Kasumi-1 (cell line): ENCODE measurements at places on chromosomes 3 and 15.

DNA sequence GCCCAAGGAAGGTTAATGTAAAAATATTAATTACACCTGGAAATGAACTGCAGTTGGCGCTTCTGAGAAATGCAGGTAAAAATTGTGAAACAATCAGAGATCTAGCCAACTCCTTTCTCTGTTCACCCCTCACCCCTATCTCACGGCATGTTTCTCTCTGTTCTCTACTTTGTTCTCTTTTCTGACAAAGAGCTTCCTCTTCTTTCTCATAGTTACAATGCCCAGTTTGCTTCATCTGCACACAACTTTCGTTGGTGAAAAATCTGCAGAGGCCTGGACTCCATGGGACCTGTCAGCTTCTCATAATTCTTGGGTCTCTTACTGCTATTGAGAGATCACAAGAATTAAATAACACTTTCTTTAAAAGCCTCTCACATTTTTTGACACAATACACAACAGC lies 212.9 kb upstream of the LRRN1 start:
- no peak for DNase-seq

DNA sequence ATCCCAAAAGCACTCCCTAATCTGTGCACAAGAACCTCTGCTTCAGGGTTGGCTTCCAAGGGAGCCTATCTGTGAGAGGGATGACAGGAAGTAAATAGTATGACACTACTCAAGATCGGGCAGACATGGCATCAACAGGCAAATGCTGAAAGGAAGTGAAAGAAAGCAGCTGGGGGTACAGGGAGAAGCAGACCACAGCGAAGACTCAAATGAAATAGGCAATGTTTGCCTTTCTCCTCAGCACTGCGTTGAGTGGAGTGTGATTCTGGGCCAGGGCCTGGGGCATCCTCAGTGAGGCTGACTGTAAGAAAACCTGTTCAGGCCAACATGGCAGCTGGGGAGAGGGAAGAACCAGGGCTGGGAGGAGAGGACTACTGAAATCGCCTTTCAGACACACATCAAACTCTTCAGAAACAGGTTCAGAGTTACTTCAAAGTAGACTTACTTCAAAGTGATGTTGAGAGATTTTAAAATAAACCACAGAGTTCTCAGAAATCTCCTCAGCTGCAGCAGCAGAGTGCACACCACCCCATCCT lies 96.6 kb downstream of the SLC9A9 start:
- no peak for DNase-seq

- no peak for DNase-seq
These were observed at the start of gene ROBO1 for GRCh38 chr3:79767905-79768267. TSS of gene ROBO1 (minus strand) at chr3:79767998.

DNA sequence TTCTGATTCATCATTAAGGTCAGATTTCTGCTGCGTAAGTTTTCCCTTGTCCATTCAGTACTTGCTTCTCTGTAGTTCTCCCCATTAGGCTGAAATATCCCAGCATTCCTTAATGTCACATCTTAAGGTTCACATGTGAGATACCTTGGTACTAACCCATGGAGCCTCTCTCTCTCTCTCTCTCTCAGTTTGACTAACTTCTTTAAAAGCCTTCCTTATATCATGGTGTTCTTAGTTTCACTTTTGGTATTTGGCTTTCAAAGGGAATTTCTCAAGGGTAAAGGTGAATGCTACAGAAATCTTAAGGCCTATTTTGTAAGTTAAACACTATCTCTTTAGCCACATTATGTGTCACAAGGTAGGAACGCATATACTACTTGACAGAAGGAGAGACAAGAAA lies 427.3 kb upstream of the ZNF717 start:
- DNase-seq = no peak

- DNase-seq = no peak
These were observed 3.7 kb downstream of the NMD3 start for GRCh38 chr3:161224786-161225185.

DNA sequence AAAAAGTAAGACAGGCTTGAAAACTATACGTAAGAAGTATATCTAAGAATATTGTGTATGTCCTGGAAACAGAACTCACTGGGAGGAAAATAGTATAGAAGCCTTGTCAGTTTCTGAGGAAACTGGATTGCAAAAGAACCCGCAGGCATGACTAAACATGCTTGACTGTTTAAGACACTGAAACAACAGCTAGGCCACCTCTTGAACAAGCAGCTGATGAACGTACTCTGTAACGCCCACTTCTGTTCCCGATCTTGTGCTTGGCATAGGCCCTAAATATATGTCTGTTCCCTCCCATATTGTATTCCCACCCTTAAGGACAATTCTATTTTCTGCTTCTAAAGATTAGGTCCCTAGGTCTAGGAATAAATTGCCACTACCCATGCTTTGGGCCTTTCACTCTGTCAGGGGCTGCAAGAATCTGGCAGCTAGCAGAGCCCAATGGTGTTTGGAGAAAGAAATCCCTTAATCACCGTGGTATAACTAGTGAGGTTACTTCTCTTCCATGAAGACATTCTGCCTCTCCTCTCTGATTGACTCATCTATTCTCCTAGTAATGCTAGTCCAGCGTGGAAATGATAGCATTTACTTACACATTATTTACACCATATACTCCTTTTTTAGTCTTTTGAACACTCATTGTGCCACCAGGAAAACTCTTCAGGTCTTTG lies 46.2 kb downstream of the CD200 start:
- peak; percentile 96 for DNase-seq

DNA sequence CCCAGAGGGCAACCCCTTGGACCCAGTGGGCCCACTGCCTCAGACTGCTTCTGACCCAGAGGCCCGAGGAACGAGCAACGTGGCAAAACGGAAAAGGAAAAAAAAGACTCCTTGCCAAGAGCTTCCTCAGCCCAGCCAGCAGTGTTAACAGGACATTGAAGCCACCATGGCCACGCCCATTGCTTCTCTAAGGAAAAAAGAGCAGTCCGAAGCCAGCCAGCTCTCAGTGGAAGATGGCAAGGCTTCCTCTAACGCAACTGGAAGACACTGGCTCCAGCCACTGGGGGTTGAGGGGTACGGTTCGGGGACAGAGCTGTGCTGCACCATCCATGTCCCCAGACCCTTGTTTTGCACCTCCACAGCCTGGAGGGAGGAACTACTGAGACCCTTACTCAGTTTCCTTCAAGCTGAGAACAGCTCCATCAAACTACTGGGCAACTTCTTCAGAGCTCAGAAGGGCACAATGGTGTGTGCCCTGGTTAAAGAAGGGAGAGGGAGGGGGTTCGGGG lies 10.7 kb downstream of the BMF start:
- peak; percentile 32 for DNase-seq

DNA sequence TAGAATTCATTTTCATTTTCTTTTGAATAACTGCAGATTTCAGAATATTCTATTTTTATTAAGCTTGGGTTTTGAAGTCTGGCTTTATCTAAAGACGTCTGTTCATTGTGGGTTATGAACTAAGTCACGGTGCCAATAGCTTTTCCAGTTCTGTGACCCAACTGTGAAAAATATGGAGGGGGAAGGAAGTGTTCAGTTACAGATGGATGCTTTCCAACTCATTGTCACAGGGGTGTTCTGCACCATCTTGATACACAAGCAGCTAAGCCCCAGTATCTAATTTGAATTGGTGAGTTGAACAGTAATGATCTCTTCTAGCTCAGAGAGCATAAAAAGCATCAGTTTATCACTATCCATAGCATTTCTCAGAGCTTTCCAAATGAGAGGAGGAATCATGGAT lies 710.6 kb downstream of the EDEM1 start:
- DNase-seq = no peak

- no peak for DNase-seq
These were observed 13.7 kb downstream of the GRK7 start for GRCh38 chr3:141776885-141777284.

GRCh38 chr15:90442423-90442822 lies 54.4 kb downstream of the IQGAP1 start:
- no peak for DNase-seq

- DNase-seq = peak; percentile 69
These were observed 1.4 kb downstream of the LMOD3 start for GRCh38 chr3:69120879-69121464.

GRCh38 chr3:171251835-171252234 lies 208.4 kb downstream of the TNIK start:
- DNase-seq = no peak

DNA sequence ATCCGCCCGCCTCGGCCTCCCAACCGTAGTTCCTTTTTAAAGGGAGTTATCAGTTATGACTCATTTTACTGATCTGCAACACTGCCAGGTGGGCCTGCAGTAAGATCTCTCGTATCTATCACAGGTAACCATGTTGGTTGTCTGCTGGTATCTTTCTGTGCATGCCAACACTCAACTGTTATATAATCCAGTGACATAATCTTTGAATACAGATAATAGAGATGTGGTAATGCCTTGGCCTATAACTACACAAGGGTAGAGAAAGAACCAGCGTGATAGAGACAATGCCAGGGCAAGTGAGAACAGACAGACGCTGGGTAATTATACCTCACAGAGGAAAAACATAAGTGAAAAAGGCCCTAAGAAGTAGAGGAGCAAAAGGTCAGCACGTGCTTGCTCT lies 11.0 kb upstream of the ARPP19 start:
- no peak for DNase-seq

DNA sequence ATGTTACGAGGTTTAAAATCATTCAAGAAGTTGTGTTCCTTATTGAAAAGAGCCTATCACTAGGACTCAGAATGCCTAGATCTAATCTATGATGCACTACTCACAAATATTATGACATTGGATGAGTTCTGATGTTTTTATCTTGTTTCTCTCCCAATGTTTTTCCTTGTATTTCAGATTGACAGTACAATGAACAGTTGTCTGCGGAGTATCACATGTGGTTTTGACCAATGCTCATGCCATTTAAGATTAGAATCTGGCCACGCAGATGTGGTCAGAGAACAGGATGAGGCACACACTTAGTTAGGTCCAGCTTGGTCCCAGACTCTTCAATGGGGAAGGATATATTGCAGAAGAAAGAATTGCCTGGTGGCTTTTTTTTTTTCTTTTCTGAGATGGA lies 25.6 kb upstream of the CCDC50 start:
- no peak for DNase-seq

DNA sequence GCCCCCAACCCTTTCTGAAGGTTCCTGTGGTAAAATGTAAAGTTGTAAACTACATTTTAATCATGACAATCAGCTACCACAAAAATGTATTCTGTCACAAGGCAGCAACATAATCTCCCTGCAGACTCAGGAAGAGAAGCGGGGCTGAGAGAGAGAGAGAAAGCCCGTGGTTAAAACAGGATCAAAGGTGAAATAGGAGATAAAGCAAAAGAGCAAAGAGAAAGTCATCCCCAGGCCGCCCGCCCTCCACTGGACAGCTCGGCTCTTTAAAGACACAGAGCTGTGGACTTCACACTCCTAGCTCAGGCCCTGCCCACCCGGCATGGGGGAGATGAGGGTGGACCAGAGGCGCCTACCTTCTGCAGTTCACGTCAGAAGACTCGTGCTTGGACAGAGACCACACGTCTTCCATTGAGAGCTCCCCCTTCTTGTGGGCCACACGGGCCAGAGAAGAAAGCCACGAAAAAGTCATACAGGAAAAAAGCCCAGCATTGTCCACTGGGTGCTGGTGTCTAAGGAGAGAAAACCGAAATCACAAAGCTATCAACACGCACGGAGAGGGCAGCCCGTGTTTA lies 29.4 kb downstream of the ABCC5 start:
- DNase-seq = no peak

DNA sequence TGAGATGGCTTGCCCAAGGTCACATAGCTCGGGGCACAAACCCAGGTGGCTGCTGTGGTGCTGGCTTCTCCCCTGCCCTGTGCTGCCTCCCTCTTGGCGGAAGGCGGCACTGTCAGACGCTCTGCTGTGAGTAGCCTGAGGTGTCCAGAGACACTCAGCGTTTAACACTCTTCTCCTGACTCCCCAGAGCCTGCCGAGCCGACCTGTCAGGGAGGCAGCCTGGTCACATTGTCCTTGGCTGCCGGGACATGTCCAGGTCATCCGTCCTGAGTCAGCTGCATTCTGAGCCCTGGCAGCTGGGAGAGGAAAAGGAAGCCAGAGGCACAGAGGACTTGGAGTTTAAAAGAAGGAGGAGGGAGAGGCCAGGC lies 4.7 kb downstream of the LMAN1L start:
- DNase-seq = peak; percentile 42

- DNase-seq = no peak
These were observed 110.0 kb upstream of the PLSCR5 start for GRCh38 chr3:146715170-146715569.

DNA sequence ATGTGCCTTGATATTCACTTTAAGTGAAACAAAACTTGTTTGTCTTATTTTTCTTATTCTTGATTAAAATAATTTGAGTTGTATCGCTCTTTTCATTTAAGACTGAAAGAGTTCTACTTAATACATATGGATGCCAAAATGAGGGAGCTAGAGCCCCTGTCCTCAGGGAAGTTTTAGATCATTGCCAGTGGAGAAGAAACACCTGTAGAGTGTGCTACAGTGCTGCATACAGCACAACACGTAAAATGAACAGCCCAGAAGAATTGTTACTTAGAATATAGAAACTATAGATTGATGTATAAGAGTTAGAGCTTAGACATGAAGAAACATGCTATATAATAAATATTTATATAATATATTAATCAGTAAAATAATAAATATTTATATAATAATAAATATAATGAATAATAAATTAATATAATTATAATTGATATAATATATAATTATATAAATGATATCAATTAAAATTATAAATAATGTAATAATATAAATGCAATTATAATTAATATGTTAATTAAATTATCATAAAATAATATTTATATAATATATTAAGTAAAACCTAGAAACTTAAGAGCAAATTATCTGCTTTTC lies 1234.7 kb downstream of the ROBO2 start:
- DNase-seq = no peak

- no peak for DNase-seq
These were observed 29.3 kb downstream of the SLC4A7 start for GRCh38 chr3:27454914-27455313.

GRCh38 chr3:40287248-40287647 lies 22.3 kb upstream of the EIF1B start:
- no peak for DNase-seq

- no peak for DNase-seq
These were observed 99.1 kb downstream of the VGLL4 start for GRCh38 chr3:11544412-11545181.

- no peak for DNase-seq
These were observed 239.3 kb downstream of the DTWD1 start for GRCh38 chr15:49860101-49860500.
